Peyer's patch (tissue), 4 donors: ENCODE measurements at places on chromosomes 6 and 20. TPM values are rescaled to one million over a fixed set of nuclear protein-coding genes. Genes with fewer than 3 reads are reported as not detected.

DNA sequence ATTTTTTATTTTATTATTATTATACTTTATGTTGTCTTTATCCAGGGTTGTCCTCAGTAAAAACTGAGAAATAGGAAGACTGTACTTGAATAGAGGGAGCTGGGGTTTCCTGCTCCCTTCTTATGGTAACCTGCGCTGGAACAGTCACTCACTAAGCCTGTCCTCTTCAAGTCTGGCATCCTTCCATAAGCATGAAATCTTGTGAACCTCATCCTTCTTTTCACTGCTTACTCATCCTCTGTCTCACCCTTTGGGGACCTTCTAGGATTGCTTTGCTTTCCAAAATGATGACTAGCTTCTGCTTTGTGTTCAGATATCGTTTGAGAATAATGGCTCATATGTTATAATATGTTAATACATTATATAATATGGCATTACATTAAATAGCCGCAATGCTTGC is 90.6 kb downstream of the C6orf118 start:
- DNase-seq: no peak

GRCh38 chr6:148720897-148721296 is 25.9 kb upstream of the UST start:
- no peak for DNase-seq

GRCh38 chr6:144753023-144753705 is 468.0 kb downstream of the UTRN start:
- no peak for DNase-seq

- DNase-seq: no peak
Observed at GRCh38 chr6:43428112-43428570, 800 bp downstream of the ABCC10 start.

DNA sequence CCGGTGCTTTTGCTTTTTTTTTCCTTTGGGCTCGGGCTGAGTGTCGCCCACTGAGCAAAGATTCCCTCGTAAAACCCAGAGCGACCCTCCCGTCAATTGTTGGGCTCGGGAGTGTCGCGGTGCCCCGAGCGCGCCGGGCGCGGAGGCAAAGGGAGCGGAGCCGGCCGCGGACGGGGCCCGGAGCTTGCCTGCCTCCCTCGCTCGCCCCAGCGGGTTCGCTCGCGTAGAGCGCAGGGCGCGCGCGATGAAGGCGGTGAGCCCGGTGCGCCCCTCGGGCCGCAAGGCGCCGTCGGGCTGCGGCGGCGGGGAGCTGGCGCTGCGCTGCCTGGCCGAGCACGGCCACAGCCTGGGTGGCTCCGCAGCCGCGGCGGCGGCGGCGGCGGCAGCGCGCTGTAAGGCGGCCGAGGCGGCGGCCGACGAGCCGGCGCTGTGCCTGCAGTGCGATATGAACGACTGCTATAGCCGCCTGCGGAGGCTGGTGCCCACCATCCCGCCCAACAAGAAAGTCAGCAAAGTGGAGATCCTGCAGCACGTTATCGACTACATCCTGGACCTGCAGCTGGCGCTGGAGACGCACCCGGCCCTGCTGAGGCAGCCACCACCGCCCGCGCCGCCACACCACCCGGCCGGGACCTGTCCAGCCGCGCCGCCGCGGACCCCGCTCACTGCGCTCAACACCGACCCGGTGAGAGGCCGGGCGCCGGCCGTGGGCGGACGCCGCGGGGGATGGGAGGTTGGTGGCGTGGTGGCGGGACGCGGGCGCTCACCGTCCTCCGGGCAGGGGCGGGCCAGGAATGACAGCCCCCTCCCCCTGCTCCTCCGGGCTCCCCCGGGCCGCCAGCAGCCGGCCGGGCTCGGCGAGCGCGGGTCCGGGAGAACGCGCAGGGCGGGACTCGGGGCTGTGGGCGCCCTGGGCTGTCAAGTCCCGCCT is 606 bp downstream of the ID4 start:
- no peak for DNase-seq

DNA sequence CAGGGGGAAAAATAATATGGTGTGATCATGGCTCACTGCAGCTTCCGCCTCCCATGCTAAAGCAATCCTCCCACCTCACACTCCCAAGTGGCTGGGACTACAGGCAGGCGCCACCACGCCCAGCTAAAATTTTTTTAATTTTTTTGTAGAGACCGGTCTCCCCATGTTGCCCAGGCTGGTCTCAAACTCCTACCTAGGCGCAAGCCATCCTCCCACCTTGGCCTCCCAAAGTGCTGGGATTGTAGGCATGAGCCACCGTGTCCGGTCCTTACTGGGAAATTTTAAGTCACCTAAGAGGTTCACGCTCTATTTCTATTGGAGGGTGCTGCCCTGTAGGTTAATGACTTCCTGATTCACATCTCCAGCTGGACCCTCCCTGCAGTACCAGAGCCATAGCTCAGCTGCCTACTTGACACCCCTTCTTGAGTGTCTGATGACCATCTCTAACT is 626 bp upstream of the CDK5RAP1 start:
- no peak for DNase-seq

DNA sequence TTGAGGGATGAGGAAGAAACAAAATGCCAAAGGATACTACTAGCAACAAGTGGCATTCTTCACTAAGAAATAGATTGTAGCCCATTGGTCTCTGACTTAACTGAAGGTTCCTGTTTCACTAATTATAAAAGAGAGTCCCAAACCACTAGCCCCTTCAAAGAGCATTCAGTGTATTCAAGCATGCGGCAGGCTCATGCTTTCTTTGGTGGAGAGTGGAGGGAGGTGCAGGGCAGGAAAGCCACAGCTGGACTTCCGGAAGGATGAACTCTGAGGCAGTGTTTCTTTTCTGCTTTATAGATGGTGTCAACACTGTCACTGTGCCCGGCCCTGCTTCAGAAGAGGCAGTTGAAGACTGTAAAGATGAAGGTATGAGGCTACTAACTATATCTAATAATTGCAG is 636.1 kb downstream of the KIF16B start:
- DNase-seq: peak; percentile 45

- no peak for DNase-seq
Observed at GRCh38 chr6:40931931-40932330, 107.1 kb downstream of the UNC5CL start.

- no peak for DNase-seq
Observed at GRCh38 chr20:49601153-49601924, 33.4 kb upstream of the PTGIS start.

- DNase-seq: peak; percentile 72
Observed at GRCh38 chr20:41142919-41143318, 5.6 kb downstream of the PLCG1 start.

- no peak for DNase-seq
Observed at GRCh38 chr20:63370618-63371187, 9.6 kb upstream of the CHRNA4 start.

- DNase-seq: no peak
Observed at GRCh38 chr6:16585805-16586204, 175.5 kb downstream of the ATXN1 start.

DNA sequence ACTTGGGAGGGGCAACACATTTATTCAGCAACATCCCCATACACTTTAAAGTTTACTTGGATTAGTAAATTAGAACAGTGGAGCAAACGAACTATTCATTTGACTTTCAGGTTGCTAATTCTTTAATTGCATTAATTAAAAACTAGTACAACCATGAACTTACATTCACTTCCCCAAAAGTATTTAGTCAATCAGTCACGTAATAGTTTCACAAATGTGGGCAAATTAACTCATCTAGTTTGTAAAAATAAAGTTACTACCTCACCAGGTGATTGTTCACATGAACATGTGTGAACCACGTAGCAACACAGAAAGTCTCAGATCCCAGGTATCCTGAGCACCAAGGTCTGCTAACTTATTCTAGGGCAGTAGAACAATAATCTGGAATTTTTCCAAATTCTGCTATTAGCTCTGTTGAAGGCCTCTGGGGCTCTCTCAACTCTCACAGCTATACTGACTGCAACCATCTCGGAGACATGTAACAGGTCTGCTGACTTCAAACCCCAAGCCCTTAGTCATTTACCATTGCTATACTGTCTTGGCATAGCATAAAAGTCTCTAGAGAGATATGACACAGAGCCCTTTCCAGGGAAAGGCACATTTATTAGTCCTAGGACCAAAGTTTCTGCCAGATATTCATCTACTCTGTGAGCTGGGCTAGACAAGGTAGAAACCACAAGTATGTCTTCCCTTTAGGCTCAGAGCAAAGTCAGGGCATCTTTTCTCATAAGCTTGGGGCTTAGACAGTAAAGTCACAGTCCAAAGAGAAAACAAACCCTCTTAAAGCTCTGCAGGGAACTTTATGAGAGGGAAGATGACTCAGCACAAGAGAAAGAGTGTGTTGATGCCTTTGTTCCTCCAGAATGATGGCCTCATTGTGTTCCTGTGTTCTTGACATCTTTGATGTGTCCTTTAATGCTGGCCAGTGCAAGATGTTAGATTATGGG is 50.9 kb upstream of the CCDC28A start:
- no peak for DNase-seq

- DNase-seq: peak; percentile 58
Observed at GRCh38 chr6:56663344-56663743, 20.7 kb upstream of the DST start.

DNA sequence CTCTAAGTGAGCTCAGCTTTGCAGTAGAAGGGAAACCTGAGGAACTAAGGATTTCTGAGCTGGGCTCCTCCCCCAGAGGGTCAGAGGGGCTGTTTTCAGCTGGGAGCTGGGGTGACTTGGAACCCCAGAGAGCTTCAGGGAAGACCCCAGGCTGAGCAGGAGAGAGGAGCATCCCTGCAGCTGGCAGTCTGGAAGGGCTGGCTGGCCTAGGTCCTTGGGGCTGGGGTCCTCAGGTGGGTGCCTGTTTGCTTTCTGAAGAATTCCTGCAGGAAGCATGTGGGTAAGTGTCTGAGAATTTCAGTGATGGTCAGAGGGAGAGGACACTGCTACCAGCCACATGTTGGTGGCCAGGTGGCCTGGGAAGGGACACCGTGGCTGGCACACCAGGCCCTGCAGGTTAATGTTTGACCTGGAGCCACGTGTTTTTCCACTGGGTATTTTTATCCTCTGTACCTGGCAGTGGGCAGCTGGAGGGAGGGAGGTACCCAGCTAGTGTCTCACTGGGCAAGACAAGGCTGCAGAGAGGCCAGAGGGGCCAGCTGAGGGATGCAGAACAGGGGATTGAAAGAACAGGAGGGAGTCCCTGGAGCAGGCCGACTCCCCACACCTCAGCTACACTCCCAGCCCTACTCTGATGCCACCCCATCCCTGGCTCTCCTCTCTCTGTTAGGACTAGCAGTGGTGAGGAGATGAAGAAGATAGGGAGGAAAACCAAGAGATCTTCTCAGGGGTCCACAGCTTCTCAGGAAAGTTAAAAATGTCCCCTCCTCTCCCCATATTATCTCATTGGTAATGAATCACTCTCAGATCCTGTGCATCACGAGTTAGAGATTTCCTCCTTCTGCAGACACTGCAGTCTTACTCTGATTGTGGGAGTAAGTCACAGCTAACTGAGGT is 143.6 kb downstream of the VEGFA start:
- DNase-seq: peak; percentile 68

GRCh38 chr6:161245363-161245762 is 28.5 kb downstream of the AGPAT4 start:
- DNase-seq: no peak

DNA sequence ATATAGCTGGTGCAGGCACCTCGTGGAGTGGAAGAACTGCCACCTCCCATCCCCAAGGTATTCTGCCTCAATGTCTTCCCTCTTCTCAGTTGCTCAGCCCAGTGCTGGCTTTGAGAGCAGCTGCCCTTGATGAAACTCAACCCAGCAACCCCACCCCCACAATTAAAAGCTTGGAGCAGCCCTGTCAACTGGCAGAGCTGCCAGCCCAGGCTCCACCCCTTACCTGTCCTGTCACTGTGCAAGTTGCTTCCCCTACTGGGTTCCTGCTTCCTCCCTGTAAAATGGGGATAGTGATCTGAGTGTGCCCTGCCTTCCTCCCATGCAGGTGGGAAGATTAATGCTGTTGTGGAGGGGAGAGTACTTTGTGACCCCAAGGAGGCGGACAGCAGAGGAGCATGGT is 4.5 kb downstream of the TMEM63B start:
- DNase-seq: no peak

DNA sequence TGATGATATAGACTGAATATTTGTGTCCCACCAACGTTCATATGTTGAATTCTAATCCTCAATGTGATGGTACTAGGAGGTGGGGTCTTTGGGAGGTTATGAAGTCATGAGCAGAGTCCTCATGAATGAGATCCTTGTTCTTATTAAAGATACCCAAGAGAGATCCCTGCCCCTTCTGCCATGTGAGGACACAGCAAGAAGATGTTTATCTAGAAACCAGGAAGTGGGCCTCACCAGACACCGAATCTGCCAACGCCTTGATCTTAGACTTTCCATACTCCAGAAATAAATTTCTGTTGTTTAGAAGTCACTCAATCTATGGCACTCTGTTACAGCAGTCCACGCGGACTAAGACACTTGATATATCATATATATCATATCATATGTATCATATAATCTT is 67.7 kb upstream of the GCM1 start:
- no peak for DNase-seq

GRCh38 chr6:12328701-12329100 is 38.5 kb downstream of the EDN1 start:
- no peak for DNase-seq

GRCh38 chr20:16601047-16601446 is 27.8 kb upstream of the KIF16B start:
- no peak for DNase-seq

GRCh38 chr6:8087870-8088754 is 14.2 kb downstream of the EEF1E1 start:
- DNase-seq: no peak

Gene HSPA1L
- total RNA-seq: not detected

Gene TRIM15
- total RNA-seq: 81.8 TPM

Gene TCP1
- 233 TPM for total RNA-seq

Gene RAMACL
- total RNA-seq: 1.1 TPM

Gene ID4
- 2.8 TPM for total RNA-seq

Gene NMBR
- not detected for total RNA-seq

Gene SNX9
- total RNA-seq: 50.6 TPM

Gene GMPR
- 3.6 TPM for total RNA-seq
